HT-29 (cell line): ENCODE measurements at places on chromosomes 1 and 21. TPM values are rescaled to one million over a fixed set of nuclear protein-coding genes. Genes with fewer than 3 reads are reported as not detected.

The GLMP gene
- 75.3 and 78.6 TPM in 2 replicates for total RNA-seq

The SYCP1 gene
- not detected in 2 replicates for total RNA-seq

GRCh38 chr21:39384674-39385298, 35.9 kb upstream of the HMGN1 start:
- no peak for DNase-seq

- DNase-seq, result peak; percentile 79
Observed at GRCh38 chr1:15756143-15757015, 2.2 kb upstream of the FBLIM1 start.

GRCh38 chr1:82464362-82465001, 663.7 kb downstream of the ADGRL2 start:
- peak; percentile 75 for DNase-seq

The AMPD1 gene
- total RNA-seq, result not detected in 2 replicates

DNA sequence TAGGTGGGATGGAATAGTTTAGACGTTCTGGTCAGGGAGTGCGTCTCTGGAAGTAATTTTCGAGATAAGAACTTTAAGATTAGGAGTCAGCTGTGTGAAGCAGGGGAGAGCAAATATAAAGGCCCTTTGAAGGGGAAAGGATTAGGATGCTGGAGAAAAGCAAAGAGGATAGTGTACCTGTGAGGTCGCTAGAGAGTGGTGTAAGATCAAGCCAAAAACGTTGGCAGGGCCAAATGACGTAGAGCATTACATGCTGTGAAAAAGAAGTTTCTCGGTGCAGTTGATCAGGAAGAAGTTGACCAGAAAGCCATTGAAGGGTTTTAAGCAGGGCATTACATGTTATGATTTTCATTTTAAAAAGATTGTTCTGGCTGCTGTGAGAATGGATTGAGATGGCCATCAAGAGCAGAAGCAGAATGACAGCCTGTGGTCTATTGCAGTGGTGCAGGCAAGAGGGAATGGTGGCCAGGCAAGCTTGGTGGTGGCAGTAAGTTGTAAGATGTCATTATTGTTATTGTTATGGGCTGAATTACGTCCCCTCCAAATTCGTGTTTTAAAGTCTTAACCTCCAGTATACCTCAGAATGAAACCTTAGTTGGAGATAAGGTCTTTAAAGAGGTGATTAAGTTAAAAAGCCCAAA, 113.6 kb upstream of the KIF26B start:
- DNase-seq, result no peak

- DNase-seq, result no peak
Observed at GRCh38 chr1:4086085-4086850, 186.2 kb upstream of the C1orf174 start.

- DNase-seq, result no peak
Observed at GRCh38 chr1:19628879-19629278, 15.2 kb upstream of the NBL1 start.

DNA sequence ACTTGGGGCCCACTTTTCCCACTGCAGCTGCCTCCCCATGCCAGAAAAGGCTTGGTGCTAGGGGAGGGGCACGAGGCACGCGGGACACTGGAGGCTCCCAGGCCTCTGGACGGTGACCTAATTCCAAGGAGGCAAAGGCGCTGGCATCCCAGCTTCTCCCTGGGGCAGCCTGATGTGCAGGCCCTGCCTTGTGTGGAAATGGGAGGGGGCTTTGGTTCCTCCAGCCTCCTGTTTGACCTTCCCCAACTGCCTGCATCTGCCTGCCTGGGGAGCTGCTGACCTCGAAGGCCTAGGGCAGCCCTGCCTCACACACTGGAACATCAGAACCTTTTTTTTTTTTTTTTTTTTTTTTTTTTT, 39.9 kb downstream of the KIAA1614 start:
- no peak for DNase-seq

The SFN gene
- 170 and 192 TPM in 2 replicates for total RNA-seq

GRCh38 chr1:202124142-202124541, 1.4 kb downstream of the GPR37L1 start:
- DNase-seq, result no peak

- no peak for DNase-seq
Observed at GRCh38 chr1:207740207-207740606, 11.6 kb upstream of the CD46 start.

DNA sequence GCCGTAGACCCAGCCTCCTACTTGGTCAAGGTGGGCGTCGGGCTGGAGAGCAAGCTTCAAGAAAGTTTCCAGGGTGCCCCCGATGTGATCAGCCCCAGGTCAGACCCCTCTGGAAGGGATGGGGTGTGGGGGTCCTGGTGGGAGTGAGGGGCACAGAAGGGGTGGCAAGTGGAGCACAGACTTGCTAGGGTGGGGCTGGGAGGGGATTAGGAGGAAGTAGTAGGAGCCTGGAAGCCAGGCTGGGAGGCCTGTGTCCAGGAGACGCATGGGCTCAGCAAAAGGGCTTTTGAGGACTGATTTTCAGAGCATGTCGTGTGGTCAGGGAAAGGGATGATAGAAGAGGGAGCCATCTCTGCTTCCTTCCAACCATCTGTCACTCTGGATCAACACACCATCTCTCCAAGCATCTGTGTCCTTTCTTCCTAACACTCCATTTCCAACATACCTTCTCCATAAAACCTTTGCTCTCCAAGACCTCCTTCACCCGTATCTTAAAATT, 8.5 kb downstream of the TRIM46 start:
- DNase-seq, result no peak

- no peak for DNase-seq
Observed at GRCh38 chr21:42633858-42634257, 19.6 kb upstream of the PDE9A start.

The NES gene
- total RNA-seq, result 0.31 and 0.44 TPM in 2 replicates

GRCh38 chr21:36647279-36648093, 51.4 kb upstream of the SIM2 start:
- DNase-seq, result peak; percentile 78

- DNase-seq, result no peak
Observed at GRCh38 chr1:223785808-223786207, 59.9 kb downstream of the TP53BP2 start.

- DNase-seq, result no peak
Observed at GRCh38 chr1:99641558-99641957, 4.4 kb upstream of the PALMD start.

The HSPA6 gene
- total RNA-seq, result 0.70 and 1.1 TPM in 2 replicates

The RSPH1 gene
- 1.9 and 2.7 TPM in 2 replicates for total RNA-seq
